T-helper 17 cell (primary cell): ENCODE measurements at places on chromosomes 1 and 21.

GRCh38 chr1:68294367-68295066, 62.2 kb upstream of the WLS start:
- DNase-seq: no peak

GRCh38 chr1:46532498-46533178, 18.8 kb downstream of the KNCN start:
- peak; percentile 37 for DNase-seq

- DNase-seq: no peak
Observed at GRCh38 chr1:107782217-107782845, 182.6 kb downstream of the VAV3 start.

GRCh38 chr1:209601809-209602657, 18.5 kb downstream of the CAMK1G start:
- no peak for DNase-seq

DNA sequence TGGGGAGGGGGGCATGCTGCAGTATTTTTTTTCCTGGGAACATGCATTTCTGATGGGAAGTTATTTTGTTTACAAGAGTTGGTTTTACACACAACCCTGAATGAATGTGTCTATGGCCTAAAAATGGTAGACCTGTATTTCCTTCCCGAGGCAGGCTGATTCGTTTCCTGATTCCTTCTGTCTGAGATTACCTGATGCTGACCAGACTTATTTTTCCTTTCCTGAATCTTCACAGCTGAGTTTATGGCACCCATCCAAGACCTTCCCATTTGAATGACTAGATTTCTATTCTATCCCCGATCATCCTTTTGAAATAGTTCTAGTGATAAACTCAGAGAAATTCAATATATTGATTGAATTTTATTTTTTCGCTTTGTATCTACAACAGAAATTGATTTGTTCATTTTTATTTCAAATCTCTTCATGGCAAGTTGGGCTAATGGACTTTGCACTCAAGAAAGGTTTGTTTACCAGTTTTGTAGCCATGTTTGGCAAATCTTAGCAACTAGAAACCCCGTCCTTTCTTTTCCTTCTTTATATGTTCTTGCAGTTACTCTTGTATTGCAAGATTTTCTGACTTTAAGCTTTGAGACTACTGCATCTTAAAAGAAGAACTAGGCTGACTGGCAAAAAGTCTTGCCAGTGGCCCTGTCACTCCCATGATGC, 15.9 kb upstream of the PLEKHM2 start:
- no peak for DNase-seq

DNA sequence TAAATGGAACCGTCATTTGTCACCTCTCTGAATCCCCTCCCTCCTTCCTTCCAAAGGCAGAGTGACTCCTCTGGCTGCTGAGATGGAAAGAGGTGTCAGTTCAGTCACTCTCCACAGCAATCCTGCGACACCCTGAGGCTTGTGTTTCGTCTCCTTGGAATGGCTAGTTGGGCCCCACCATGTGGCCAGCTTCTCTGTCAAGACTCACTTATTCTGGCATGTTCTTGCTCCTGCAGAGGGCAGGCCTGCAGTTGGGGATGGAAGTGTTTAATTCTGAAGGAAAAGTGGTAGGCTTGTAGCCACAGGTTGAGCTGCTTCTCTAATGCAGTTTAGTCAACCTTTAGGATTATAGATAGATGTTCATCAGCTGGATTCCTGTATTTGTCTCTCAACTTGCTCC, 149.6 kb downstream of the LMO4 start:
- DNase-seq: no peak

GRCh38 chr1:173355281-173356031, 121.7 kb upstream of the PRDX6 start:
- DNase-seq: no peak
